HCT116 (cell line): ENCODE measurements at places on chromosomes 7 and 10.

DNA sequence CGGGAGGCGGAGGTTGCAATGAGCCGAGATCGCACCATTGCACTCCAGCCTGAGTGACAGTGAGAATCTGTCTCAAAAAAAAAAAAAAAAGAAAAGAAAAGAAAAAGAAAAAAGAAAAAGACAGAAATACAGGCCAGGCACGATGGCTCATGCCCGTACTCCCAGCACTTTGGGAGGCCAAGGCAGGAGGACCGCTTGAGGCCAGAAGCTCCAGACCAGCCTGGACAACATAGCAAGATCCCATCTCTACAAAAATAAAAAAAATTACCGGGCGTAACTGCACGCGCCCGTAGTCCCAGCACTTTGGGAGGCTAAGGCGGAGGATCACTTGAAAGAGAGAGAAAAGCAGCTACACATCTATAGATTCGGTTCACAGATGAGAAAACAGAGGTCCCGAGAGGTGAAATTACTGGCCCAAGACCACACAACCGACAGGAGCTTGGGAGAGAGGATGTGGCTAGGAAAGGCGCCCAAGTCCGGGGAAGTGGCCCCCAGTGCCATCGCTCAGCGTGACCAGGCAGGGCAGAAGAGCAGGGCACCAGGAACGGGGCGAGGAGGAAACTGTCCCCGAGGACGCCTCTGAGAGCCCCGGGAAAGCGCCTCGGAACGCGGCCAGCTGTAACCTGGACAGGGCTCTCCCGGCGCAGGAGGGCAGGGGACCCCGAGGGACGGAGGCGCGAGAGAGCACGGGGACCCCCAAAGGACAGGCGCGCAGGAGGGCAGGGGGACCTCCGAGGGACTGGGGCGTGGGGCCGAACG is 612 bp downstream of the SNX8 start:
- no peak for DNase-seq

DNA sequence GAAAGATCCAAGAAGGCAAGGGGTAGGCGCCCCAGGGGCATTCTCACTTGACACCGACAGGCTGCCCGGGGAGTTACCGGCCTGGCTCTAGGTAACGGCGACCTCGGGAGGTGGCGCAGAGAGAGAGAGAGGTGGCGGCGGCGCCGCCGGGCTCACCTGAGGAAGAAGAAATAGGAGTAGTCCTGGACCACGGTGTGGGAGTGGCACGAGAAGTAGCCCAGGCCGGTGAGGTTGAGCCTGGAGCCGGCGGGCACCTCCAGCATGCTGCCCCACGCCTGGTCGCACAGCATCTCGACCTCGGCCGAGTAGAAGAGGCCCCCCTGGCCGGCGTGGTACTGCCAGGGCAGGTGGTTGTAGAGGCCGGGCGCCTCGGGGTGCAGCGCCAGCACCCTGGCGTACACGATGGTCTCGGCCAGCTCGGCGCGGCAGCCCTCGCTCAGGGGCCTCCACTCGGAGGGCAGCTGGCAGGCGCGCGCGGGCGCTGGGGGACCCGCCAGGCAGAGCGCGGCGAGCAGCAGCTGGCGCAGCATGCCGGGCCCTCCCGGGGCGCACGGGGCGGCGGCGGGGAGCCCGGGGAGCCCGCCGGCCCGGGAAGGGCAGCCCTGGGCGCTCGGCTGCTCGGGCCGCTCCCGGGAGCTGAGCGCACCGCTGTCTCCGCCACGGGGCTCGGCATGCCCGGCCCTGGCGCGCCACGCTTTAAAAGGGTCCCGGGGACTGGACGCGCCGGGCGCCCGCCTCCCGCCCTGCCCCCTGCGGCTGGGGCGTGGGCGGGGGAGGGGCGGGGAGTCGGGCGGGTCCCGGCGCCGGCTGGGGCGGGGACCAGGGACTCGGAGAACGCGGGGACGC is at the start of gene CCDC3:
Gene CCDC3, minus strand, starts transcription at position 673 of the 846 bp plus-strand sequence. Its CDS starts 143 bp downstream, at position 530.
- no peak for DNase-seq

GRCh38 chr7:85750454-85750949 is 563.6 kb upstream of the SEMA3D start:
- peak; percentile 32 for DNase-seq

GRCh38 chr7:27250557-27251070 is 8.0 kb downstream of the EVX1 start:
- DNase-seq: no peak

- DNase-seq: peak; percentile 85
Measured at GRCh38 chr7:137882261-137882668, 35.5 kb upstream of the DGKI start.

DNA sequence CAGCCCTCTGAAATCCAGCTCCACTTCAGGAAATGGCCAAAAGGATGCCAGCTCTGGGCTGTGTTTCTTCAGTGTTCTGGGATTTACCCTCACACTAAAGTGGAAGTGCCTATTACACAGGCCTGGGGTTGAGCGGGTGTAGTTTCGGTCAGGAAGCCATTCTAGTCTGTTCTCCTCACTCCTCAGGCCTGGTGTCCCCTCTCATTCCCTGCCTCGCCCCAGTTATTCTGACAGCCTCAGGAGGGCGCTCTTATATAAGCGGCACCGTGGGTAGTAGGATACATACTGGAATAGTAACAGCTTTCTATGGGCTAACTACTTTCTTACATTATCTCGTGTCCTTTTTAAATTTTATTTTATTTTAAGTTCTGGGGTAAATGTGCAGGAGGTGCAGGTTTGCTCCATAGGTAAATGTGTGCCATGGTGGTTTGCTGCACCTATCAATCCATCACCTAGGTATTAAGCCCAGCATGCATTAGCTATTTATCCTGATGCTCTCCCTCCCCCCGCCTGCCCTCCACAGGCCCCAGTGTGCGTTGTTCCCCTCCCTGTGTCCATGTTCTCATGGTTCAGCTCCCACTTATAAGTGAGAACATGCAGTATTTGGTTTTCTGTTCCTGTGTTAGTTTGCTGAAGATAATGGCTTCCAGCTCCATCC is 12.2 kb upstream of the LGI1 start:
- DNase-seq: no peak

DNA sequence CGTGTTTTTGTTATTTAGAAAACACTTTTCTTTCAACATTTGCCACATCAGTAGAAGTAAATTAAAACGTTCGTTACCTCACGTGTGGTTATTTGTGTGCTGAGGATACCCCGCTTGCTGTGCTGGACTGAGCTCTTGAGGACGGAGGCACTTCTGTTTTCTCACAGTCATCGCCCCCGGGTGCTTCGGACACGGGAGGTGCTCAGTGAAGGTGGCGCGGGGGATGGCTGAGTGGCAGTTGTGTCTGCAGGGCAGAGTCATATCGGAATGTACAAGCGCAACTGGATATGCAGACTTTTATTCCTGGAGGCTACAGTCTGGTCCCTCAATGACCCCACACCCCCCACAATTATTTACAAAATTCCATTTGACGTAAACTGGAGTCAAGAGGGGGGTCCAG is 92.0 kb downstream of the DYNC2I1 start:
- no peak for DNase-seq
